ENCODE measurements at places on chromosomes 1 and 21. TPM values are rescaled to one million over a fixed set of nuclear protein-coding genes. Genes with fewer than 3 reads are reported as not detected.

KCNA3 gene
- not detected for total RNA-seq

GBP6 gene
- total RNA-seq, result not detected

SHC1 gene
- 295 TPM for total RNA-seq

TACSTD2 gene
- total RNA-seq, result 1.5 TPM

RIPPLY3 gene
- total RNA-seq, result not detected

SLC6A9 gene
- total RNA-seq, result 22.2 TPM

ZRANB2 gene
- 33.8 TPM for total RNA-seq

MYBPHL gene
- not detected for total RNA-seq
